ENCODE measurements at places on chromosomes 4 and X.

DNA sequence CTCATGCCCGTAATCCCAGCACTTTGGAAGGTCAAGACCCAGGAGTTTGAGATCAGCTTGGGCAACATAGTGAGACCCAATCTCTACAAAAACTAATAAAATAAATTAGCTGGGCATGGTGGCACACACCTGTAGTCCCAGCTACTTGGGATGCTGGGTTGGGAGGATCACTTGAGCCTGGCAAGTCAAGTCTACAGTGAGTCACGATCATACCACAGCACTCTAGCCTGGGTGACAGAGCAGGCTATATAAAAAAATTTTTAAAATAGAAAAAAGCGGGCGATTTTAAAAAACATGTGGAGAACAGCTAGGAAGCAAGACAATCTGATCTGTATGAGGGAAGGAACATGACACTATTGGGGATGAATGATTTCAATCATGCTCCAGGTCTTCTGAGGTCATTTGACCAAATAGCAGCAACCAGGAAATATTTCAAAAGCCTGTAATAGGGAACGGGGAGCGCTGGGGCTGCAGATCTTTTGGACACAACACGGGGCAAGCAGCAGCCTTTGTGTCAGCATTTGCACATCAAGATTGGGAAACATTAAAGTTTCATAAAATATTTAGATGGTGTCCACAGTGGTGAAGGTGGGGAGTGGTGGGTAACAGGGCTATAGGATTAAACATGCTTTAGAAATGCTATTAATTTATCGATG lies 48.3 kb upstream of the GUCY1A1 start:
- no peak for DNase-seq

DNA sequence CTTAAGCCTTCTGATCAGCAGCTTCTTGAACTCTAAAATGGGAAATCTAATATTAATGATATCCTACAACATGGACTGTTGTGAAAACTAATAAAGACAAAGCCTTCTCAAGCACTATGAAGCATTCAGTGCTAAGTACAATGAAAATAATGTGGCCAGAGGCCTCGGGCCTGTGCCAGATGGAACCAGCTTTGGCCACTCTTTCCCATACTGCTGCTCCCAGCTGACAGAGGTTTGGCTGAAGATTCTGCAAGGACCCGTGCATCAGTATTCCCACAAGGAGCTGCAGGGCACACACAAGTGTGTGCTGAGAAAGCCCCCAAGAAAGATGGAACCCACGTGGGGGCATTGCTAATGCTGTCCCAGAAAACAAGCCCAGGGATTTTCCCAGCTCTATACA lies 60.5 kb upstream of the RPL34 start:
- DNase-seq = no peak

DNA sequence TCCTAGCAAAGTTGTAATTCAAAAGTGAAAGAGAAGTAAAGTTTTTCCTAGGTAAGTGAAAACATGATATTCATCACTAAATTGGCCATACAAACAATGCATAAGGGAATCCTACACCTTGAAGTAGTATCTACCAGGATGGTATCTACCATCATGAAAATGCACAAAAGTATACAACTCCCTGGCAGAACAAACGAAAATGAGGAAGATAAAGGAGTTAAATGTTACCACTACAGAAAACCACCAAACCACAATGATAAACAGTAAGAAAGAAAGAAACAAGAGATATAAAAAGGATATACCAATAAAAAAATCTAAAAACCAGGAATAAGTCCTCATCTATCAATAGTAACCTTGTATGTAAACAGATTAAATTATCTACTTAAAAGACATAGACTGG lies 26.9 kb downstream of the GK2 start:
- no peak for DNase-seq

DNA sequence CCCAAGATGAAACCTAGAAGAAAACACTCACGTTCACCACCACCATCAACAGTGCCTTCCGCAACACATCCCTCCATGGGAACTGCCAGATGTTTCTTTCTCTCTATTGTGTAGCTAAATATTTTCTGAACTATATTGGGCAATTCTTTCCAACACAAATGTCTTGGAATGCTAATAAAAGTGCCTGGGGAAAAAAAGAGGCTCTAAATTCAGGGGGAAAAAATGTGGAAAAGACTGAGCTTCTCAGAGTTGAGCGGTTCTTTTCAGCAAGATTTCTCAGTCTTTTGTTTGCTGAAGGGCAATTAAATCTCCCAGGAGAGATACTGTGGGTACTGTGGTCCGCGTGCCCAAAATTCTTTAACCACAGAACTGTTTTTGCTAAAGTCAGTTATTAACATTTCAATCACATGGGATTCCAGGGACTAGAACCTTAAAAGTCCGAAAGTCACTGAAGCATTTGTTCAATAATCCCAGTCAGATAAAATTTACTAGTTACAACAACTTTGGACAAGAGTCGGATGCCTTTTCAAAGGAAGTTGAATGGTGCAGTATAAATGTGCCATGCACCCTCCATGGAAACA lies 51.9 kb upstream of the DHRSX start:
- no peak for DNase-seq

DNA sequence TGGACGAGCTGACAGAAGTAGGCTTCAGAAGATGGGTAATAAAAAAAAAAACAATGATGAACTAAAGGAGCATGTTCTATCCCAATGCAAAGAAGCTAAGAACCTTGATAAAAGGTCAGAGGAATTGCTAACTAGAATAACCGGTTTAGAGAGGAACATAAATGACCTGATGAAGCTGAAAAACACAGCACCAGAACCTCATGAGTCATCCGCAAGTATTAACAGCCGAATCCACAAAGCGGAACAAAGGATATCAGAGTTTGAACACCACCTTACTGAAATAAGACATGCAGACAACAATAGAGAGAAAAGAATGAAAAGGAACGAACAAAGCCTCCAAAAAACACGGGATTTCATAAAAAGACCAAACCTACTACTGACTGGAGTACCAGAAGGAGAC lies 10.5 kb downstream of the NELFA start:
- DNase-seq = no peak

- no peak for DNase-seq
These were observed 19.6 kb downstream of the COX7B2 start for GRCh38 chr4:46889410-46889809.

DNA sequence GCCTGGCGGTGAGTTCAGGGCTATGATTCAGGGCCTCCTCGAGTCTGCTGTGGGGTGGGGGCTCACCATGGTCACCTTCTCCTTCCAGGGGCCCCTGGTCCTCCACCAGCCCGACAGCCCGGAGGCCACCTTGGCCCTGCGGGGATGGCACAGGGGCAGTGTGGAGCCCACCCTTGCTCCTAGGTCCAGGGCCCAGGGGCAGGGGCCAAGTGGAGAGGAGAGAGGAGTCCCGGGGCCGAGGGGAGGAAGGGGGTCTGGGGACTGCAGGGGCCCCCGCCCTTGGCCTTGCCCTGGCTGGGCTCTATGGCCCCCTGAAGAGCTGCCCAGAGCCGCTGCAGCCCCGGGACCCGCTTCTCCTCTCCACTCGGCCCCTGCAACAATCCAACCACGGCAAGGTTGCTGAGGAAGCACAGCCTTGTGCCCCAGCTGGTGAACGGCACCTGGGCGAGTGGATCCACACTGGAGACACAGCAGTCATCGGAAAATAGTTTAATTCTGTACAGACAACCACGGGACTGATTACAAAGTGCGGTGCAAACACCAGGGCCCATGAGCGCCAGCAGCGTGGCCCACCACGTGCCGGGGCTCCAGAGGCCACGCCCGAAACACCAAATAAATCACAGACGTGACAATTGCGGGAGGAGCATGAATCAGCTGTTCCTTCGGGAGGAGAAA lies 23.0 kb upstream of the CPLX1 start:
- DNase-seq = no peak

DNA sequence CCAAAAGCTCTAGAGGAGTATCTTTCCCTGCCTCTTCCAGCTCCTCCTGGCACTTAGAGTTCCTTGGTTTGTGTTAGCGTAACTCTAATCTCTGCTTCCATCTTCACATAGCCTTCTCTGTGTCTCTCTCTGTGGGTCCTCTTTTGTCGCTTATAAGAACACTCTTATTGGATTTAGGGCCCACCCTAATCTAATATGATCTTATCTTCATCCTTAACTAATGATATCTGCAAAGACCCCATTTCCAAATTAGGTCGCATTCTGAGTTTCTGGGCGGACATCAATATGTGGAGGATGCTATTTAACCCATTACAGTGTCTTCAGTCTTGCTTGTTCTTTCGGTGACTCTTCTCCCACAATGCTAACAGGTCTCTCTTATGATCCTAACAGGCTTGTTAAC lies 72.3 kb downstream of the CC2D2A start:
- no peak for DNase-seq
